ENCODE measurements at places on chromosomes 1 and 21. TPM values are rescaled to one million over a fixed set of nuclear protein-coding genes. Genes with fewer than 3 reads are reported as not detected.

GRCh38 chr1:2990376-2991115, 30.7 kb upstream of the ACTRT2 start:
- H3K36me3 ChIP-seq = no peaks in the 10 kb centered on the region
- no peaks in the 10 kb centered on the region for H3K27me3 ChIP-seq
- DNase-seq = no peak
- no peak overlapping the region for H3K27ac ChIP-seq

GRCh38 chr1:31793086-31793485, 22.7 kb downstream of the SPOCD1 start:
- DNase-seq = no peak
- no peaks in the 10 kb centered on the region for H3K36me3 ChIP-seq
- no peak overlapping the region for H3K4me3 ChIP-seq

DNA sequence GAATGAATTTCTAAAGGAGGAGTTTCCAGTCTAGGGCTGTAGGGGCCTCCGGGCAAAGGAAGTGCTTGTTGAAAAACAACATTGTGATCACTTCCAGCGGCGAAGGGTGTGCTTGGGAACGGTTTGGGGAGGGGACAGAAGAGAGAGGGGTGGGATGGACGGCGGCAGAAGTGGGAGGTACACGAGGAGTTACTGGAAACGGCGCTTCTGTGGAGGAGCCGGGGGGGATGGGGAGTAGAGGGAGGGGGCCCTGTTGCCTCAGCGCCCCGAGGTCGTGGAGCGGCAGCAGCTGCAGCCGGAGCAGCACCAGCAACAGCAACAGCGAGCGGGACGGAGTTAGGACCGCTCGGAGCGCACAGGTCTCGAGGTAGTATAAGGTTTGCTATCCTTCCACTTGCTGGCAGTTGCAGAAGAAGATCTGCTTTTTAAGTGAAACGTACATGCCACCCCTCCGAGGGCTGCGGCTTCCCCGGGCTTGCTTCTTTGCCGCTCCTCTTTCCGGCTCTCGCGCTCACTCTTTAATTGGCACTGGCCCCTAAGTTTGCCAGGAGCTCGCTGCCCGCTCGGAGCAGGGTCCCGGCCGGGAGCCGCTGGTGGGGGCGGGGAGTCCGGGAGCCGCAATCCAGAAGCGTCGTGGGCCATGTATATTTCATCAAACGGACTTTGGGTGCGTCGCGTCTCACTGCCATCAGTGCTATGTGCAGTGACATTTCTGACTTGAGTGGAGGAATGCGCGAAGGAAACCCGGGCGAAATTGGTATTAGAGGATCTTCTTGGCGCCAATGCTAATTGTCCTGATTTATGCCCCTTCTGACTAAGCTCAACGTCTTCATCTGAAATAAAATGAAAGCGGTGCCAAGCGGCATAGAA, 771 bp upstream of the NTNG1 start:
- H3K36me3 ChIP-seq = no peaks in the 10 kb centered on the region
- peaks cover 42% of the 10 kb centered on the region for H3K27me3 ChIP-seq
- no peak overlapping the region for H3K27ac ChIP-seq
- H3K4me3 ChIP-seq = peak overlapping the region; percentile 77
- peaks cover 13% of the 10 kb centered on the region for H3K4me1 ChIP-seq

Gene TRABD2B
- 14.5 TPM for total RNA-seq

Gene BARHL2
- not detected for total RNA-seq

Gene UBE2U
- total RNA-seq = not detected

Gene EPHB2
- total RNA-seq = 69.4 TPM

Gene PLCH2
- total RNA-seq = not detected

Gene LIPI
- total RNA-seq = not detected

Measured in progenitor cell of endocrine pancreas (in vitro differentiated cells).